Muscle of leg (tissue), 16 donors: ENCODE measurements at places on chromosomes 6 and 20. TPM values are rescaled to one million over a fixed set of nuclear protein-coding genes. Genes with fewer than 3 reads are reported as not detected.

Gene SPEF1
- not detected for polyA plus RNA-seq

Gene ENPP3
- polyA plus RNA-seq: 0.34 TPM

Gene SRMS
- not detected for polyA plus RNA-seq

Gene RAET1L
- not detected for polyA plus RNA-seq

Gene BMP7
- 3.7 TPM for polyA plus RNA-seq

Gene RBM24
- 197 TPM for polyA plus RNA-seq

Gene ARMH2
- not detected for polyA plus RNA-seq

Gene AIF1
- 18.7 TPM for polyA plus RNA-seq
